ENCODE measurements at places on chromosomes 4 and X.

DNA sequence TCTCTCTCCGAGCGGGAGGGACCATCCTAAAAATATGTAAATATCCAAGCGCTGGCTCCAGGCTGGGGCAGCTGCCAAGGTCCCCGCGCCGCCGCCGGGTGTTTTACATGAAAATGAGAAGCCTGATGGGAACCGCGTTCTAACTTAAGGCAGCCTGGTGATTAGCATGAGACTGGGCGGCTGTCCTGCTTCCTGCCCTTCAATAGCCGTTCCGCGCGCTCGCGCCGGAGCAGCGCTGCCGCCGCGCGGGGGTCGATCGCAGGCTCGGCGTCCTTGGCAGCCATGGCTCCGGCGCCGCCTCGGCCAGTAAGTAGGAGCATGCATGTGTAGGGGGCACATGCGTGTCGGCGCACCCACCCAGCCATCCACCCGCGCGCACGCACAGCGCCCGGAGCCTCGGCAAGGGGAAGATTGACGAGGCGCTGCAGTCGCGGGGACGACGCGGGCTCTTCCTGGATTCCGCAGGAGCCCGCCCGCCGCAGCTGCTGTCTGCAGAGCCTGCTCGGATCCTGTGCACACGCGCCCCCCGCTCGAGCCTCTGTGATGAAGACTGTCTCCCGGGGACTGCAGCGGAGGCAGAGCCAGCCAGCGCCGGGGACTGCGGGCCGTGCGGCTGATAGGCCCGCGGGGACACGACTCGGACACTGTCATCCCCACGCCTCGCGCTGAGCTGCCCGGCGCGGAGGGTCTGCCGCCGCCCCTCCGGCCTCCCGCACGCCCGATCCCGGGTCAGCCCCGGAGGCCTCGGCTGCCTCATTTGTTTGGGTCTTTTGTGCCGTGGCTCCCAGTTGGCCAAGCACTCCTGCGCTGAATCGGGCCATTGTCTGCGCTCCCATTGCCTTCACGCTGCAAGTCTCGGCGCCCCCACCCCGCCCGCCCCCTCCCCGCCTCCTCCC lies 734 bp downstream of the STOX2 start:
- no peak for DNase-seq

DNA sequence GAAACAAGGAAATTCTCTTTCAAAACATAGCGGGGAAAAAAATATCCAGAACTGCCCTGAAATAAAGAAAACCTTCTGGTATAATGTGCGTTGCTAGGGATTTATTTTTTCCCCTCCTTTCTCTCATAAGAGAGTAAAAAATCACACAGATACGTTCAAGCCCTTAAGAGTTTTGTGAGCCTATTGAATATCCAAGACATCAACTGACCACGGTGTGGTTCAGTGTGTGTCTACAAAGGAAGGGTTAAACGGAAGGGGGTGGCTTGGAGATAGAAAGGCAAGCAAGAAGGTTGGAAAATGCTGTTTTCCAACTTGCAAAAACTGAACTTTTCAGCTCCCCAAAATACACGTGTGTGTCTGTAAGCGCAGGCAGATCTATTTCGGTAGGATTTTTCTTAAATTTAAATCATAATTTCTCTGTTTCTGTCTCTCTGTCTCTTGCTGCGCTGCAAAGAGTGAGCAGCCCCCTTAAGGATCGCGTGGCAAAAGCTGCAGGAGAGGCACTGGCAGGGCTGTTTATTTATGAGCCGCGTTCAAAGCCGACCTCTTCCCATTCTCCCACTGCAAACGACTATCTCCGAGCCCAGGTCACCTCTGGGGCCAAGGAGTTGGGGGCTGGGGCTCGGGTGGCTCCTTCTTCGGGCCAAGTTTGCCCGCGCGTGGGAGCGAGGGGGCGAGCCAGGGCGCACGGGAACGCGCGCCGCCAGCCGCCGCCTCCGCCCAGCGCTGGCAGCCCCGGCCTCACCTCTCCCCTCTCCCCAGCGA lies 492 bp upstream of the SLIT2 start:
- DNase-seq = no peak

- no peak for DNase-seq
Measured at GRCh38 chr4:77040854-77041725, 34.7 kb downstream of the CCNI start.

DNA sequence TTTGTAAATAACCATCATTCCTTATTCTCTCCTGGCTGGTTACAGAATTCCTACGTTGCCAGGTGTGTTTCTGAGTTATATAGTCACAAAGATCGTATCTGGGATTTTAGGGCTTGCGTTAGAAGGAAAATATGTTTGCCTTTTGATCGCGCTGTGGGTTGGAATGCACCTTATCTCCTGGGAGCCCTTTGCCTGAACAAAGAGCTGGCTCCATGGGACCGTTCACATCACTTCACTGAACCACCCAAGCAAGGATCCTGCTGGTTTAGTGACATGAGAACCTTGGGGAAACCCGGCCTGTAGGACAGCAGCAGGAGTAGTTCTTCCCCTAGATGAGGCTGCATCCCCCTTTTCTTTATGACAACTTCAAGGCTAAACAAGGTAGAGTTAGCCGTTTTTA lies 51.6 kb downstream of the RS1 start:
- no peak for DNase-seq

DNA sequence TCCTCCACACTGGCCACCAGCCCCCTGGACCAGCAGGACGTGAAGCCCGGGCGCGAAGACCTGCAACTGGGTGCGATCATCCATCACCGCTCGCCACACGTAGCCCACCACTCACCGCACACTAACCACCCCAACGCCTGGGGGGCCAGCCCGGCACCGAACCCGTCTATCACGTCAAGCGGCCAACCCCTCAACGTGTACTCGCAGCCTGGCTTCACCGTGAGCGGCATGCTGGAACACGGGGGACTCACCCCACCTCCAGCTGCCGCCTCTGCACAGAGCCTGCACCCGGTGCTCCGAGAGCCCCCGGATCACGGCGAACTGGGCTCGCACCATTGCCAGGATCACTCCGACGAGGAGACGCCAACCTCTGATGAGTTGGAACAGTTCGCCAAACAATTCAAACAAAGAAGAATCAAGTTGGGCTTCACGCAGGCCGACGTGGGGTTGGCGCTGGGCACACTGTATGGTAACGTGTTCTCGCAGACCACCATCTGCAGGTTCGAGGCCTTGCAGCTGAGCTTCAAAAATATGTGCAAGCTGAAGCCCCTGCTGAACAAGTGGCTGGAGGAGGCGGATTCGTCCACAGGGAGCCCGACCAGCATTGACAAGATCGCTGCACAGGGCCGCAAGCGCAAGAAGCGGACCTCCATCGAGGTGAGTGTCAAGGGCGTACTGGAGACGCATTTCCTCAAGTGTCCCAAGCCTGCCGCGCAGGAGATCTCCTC lies 600 bp downstream of the POU3F4 start:
- no peak for DNase-seq

- DNase-seq = no peak
Measured at GRCh38 chr4:15416357-15417232, 11.2 kb upstream of the C1QTNF7 start.

GRCh38 chrX:136496186-136496763 lies 1.1 kb upstream of the HTATSF1 start:
- no peak for DNase-seq

- no peak for DNase-seq
Measured at GRCh38 chrX:13868591-13868990, 51.7 kb upstream of the GPM6B start.

GRCh38 chr4:24315056-24315455 lies 269.3 kb downstream of the DHX15 start:
- DNase-seq = no peak

DNA sequence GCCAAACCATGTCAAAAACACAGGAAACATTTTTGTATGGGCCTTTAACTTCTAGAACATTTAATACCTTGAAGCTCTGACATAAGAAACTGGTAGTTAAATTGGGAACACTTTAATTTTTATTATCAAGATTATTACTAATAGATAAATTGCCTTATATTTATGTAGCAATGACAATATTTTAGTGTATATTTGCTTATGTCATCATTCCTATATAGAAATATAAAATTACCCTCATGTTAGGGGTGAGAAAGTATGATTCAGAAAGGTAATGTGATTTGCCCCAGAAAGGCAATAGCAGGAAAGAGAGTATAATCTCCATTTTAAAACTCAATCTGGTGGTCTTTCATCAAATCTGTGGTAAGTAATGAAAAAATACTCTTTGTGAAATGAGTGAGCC lies 147.4 kb downstream of the IL15 start:
- no peak for DNase-seq

DNA sequence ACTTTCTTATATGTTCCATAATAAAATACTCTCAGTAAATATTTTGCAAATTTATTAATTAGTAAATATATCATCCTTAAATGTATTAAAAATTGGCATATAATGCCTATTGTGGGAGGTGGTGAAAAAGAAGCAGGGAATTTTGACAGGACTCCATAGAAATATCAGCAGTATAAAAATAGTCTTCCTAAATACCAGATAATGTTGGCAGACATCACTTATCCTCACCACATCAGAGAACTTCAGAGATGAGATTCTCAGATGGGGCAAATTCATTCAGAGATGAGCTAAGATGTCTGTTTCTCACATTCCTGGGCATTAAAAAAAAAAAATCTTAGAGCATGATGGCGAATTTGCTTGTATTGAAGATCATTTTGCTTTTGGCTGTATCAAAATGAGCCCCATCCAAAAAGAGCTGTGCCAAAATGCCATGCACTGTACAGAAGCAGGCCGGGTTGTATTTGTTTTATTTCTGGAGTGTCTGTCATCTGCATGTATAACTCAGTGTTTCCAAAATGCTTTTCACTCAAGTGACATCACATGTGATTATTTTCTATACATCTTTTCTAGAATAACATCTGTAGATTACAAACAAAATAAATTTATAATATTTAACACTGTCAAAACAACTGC lies 41.7 kb downstream of the ATP8A1 start:
- DNase-seq = no peak

- no peak for DNase-seq
Measured at GRCh38 chrX:129139837-129140598, 383.3 kb downstream of the SMARCA1 start.

All from stimulated activated CD4-positive, alpha-beta T cell treated with anti-CD3 and anti-CD28 coated beads, Interleukin-4, amount 100 ng/mL, for 48 hours (primary cell).